Neuronal stem cell (in vitro differentiated cells): ENCODE measurements at places on chromosomes 5 and 9.

GRCh38 chr9:127305838-127306226 is 41.3 kb downstream of the GARNL3 start:
- no peak for DNase-seq

- DNase-seq = no peak
Observed at GRCh38 chr9:94639999-94640376, 670 bp upstream of the FBP1 start.

DNA sequence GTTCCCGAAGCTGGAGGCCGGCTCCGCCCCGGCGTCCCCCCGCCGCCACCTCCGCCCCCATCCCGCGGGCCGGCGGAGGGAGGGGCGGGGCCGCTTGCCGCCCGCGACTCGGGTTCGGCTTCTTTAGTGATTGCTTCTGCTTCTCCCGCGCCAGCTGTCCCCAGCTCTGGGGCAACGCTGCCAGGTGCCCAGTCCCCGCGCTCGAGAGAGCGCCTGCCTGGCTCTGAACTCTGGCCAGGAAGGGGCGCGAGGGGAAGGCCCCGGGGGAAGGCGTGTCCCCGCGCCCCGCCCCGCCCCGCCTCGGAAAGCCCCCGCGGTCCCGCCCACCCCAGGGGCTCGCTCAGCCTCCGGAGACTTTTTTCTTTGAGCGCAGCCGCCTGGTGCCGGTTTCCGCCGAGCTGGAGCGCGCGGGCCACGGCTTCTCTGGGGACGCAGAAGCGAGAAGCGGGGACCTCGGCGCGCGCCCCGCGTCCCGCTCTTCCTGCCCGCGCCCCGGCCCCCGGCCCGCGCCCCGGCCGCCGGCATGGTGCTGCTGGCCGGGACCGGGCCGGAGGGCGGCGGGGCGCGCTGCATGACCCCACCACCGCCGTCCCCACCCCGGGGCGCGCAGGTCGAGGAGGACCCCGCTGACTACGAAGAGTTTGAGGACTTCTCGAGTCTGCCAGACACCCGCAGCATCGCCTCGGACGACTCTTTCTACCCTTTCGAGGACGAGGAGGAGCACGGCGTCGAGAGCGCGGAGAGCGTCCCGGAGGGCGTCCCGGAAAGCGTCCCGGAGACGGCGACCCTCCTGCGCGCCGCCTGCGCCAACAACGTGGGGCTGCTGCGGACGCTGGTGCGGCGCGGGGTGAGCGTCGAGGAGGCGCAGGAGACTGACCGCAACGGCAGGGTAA is at the start of gene ANKRD33B:
Gene ANKRD33B, plus strand, starts transcription at position 126 of the 893 bp plus-strand sequence. Its CDS starts 398 bp downstream, at position 524.
- DNase-seq = peak; percentile 77

GRCh38 chr9:78940121-78940855 is 631.5 kb upstream of the TLE4 start:
- DNase-seq = no peak

GRCh38 chr9:126650404-126651341 is 36.9 kb downstream of the LMX1B start:
- no peak for DNase-seq

- no peak for DNase-seq
Observed at GRCh38 chr5:75756211-75756610, 39.0 kb upstream of the POC5 start.

DNA sequence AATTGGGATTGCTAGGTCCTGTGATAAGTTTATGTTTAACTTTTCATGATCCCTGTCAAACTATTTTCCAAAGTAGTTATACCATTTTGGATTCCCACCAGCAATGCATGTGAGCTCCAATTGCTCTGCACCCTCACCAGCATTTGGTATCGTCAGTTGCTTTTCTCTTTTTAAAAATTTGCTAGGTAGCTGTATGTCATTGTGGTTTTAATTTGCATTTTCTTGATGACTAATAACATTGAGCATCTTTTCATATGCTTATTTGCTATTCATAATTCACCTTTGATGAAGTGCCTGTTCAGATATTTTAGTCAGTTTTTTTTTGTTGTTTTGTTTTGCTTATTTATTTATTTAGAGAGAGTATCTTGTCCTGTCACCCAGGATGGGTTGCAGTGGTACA is 12.5 kb downstream of the TAF1L start:
- DNase-seq = no peak

DNA sequence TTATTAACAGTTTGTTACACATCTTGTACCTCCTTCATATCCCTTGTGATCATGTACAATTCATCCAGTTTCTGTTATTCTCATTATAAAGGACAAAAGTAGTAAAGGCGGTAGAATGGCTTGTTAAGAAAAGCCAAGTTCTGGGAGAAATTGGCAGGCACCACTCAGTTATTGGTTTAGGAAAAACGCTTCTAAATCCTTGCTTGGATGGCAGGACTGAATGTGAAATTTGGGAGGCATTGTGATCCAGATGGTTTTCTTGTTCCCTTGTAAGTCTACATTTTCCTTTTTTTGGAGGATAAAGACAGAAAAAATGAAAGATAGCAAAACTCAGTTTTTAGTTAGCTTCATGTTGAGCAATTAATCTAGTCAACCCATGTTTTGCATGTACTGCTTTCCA is 130.2 kb downstream of the MAT2B start:
- no peak for DNase-seq

DNA sequence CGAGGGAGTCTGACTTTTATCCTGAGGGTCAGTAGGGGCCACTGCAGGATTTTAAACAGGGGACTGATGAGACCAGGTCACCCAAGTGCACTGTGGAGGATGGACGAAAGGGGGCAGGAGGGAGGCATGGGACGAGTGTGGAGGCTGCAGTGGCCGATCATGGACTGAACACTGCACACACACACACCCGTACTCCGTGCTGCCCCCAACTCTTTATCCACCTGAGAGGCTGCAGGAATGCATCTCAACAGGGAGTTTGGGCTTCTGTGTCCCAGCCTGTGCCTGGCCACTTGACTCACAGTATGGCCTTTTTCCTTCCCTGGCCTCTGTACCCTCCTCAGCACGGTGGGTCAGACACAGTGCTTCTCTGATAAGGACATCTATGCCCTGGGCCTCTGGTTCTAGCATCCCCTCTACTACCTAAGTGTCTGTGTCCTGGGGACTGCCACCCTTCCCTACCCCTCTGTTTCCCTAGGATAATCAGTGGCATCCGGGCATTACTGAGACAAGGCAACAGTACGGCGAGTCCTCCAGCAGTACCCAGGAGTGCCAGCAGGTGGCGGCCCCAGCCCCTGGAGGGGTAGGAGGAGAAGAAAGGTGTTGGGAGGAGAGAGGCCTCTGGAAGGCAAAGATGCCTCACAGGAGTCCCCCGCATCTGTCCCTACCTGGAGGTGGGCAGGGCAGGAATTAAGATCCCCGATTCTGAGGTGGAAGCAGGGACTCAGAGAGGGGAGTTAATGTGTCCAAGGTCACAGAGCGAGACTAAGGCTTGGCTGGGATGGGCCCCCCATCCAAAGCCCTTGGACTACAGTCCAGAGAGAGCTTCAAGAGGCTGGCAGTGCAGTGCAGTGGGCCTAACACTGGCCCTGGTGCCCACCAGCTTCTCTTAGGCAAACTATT is 5.1 kb upstream of the CDX1 start:
- DNase-seq = peak; percentile 74

- no peak for DNase-seq
Observed at GRCh38 chr5:56673171-56673570, 142.2 kb upstream of the MAP3K1 start.

GRCh38 chr9:15140051-15140450 is 167.0 kb downstream of the TTC39B start:
- no peak for DNase-seq

DNA sequence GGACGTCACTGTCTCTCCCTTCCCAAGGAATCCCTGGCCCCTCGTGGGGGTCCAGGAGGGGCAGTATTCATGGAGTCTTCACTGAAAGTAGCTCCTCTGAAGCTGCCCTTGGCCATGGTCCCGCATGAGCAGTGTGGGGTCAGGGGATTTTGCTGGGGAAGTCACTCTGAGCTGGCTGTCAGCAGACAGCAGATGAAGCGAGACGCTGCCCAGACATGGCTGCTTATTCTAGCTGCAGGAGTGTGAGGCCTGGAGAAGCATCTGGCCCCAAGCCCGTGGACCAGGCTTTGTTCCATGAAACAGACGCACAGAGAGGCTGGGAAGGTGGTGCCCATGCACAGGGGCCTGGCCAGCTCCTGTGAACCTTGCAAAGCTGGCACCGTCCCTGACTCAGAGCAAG is 21.5 kb upstream of the ASS1 start:
- DNase-seq = no peak

DNA sequence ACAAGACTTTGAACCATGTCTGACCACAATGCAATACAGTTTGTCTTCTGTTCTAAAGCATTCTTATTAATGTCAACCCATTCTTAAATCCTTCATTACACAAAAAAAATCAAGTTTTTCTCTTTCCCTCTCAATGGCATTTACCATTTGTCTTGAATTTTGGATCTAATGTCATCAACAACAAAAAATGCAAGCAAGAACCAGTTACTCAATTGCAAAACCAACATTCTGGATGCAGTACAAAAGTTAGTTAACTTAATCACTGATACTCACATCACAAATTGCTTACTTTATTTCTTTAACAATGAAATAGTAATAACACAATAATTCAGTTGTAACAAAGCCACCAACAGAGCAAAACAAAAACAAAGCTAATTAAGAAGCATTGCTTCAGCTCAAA is 6.0 kb downstream of the C9orf40 start:
- DNase-seq = no peak

DNA sequence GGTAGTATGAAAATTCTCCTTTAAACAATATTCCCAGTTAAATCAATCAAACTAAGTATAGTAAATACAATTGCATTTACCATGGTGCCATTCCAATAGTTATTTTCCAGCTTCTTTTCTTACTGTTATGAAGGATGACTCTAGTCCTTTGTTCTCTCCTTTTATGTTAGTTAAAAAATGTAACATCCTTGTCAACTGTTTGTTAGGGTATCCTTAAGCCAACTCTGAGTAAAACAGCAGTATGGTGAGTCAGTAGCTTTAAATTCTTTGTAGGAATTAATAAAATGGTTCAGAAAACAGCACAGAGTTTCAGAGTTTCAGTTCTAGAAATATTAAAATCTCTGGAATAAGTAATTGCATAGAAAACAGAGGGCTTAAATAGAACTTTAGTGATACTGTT is 384.4 kb downstream of the MTRR start:
- DNase-seq = no peak

DNA sequence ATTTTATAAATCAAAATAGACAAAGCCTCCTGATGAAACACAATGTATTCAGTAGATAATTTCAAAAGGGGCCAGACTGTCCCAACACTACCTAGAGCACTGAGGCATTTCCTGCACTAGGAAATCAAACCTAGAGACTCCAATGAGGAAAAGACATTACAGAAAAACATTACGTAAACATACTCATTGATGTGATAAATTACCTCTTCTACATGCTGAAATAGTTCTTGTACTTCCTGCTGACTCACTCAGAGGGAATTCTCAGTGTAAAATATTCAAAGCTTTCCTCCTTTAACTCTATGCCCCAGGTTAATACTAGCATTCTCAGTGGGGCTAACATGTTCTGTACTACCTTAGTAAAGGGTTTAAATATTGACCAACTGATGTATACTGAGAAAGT is 178.0 kb downstream of the ESM1 start:
- no peak for DNase-seq

- no peak for DNase-seq
Observed at GRCh38 chr5:135975122-135975521, 20.3 kb upstream of the LECT2 start.

DNA sequence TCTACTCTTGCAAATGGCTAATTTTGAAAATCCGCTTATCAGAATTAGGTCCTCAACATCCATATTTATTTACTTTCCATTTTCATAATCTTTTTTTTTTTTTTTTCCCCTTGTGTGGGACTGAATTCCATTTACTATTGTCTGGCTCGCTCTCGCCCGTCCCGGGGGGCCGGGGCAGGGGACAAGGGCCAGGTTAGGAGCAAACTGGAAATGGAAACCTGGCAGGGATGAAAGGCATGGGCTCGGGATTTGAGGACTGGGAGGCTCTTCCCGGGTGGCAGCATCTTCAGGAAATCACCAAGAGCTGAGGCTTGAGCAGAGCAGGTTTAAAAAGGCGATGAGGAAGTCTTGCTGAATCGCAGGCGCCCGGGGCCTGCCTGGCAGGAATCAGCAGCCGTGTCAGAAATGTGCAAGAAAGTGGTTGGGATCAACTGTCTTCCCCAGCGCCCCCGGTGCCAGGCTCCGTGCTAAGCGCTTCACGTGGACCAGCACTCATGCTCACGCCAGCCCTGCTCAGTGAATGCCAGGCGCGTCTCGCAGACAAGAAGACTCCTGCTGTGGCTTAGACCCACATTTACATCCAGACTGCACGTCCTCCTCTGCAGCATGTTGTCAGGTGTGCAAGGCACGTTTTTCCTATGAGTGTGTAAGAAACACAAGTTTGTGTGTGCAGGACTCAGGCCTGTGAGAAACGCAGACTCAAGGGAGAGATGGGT is 66.3 kb upstream of the UNC5A start:
- no peak for DNase-seq

DNA sequence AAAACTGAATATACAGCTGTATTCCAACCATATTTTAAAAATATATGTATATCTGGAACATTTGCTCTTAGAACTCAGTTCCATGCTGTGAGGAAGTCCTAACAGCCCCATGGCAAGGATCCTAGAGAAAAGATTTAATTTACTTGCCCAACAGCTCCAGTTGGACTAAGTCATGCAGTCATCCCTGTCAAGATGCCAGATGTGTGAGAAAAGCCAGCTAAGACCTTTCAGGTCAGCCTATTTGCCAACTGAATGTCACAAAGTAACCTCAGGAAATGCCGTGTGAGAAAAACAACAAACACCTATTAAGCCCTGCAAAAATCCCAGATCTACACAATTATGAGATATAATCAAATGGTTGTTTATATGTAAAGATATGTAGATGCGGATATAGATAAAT is 416.3 kb downstream of the NR2F1-AS1 start:
- no peak for DNase-seq

- DNase-seq = no peak
Observed at GRCh38 chr5:157925786-157926671, 67.1 kb upstream of the CLINT1 start.

- DNase-seq = no peak
Observed at GRCh38 chr9:13865869-13866268, 448.1 kb downstream of the NFIB start.

DNA sequence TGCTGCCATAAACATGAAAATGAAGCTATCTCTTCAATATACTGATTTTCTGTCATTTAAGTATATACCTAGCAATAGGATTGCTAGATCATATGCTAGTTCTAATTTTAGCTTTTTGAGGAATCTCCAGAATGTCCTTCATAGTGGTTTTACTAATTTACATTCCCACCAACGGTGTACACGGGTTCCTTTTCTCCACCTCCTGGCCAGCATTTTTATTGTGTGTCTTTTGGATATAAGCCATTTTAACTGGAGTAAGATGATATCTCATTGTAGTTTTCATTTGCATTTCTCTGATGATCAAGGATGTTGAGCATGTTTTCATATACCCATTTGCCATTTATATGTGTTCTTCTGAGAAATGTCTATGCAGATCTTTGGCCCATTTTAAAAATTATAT is 446.5 kb downstream of the GABRG2 start:
- no peak for DNase-seq

GRCh38 chr9:112493393-112494137 is 6.9 kb downstream of the KIAA1958 start:
- DNase-seq = no peak

- no peak for DNase-seq
Observed at GRCh38 chr5:137374110-137374714, 124.9 kb downstream of the SPOCK1 start.
